ENCODE measurements at places on chromosomes 2 and 18. TPM values are rescaled to one million over a fixed set of nuclear protein-coding genes. Genes with fewer than 3 reads are reported as not detected.

DNA sequence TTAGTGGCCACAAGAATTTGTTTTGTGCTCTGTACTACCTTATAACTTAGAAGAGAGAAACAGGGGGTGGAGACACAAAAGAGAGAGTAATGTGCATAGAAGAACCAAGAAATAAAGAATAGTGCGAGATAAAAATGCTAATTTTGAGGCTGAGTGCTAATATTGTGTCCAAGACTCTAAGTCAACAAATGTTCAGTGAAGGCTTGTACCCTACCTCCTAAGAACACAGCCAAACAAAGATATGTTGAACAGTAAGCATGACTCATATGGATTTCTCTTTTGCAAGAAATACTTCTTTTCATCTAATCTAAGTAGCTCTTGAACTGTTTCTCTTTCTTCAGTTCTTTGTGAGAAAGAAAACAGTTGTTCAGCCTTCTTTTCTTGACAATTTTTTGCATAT lies 45.2 kb downstream of the GAREM1 start:
- DNase-seq = no peak

Gene POTEI
- polyA plus RNA-seq = not detected

Gene SCN9A
- 8.3 TPM for polyA plus RNA-seq

- DNase-seq = no peak
Observed at GRCh38 chr2:205726506-205726905, 44.2 kb downstream of the NRP2 start.

GRCh38 chr2:33207151-33207740 lies 260.5 kb downstream of the LTBP1 start:
- no peak for DNase-seq

- DNase-seq = no peak
Observed at GRCh38 chr18:56166914-56167313, 471.5 kb downstream of the TXNL1 start.

- DNase-seq = no peak
Observed at GRCh38 chr18:25725501-25725900, 364.9 kb downstream of the SS18 start.

Gene DIPK1C
- not detected for polyA plus RNA-seq

DNA sequence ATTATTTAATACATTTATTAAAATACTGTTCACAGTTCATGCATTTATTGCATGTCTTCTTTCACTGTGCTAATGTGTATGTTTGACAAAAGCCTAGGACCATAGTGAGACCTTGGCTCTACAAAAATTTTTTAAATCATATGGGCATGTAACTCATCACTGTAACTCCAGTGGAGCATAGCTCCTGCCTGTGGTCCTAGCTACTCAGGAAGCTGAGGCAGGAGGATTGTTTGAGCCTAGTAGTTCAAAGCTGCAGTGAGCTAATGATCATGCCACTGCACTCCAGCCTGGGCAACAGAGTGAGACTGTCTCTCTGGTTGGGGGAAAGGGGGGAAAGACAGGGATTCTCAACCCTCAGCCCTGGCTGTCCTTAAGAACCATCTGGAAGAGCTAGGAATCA lies 137.8 kb downstream of the PRKCE start:
- no peak for DNase-seq

Gene PIEZO2
- polyA plus RNA-seq = 1.6 TPM

- no peak for DNase-seq
Observed at GRCh38 chr18:52822160-52822559, 482.2 kb downstream of the DCC start.

Gene CCDC74B
- polyA plus RNA-seq = 4.8 TPM

DNA sequence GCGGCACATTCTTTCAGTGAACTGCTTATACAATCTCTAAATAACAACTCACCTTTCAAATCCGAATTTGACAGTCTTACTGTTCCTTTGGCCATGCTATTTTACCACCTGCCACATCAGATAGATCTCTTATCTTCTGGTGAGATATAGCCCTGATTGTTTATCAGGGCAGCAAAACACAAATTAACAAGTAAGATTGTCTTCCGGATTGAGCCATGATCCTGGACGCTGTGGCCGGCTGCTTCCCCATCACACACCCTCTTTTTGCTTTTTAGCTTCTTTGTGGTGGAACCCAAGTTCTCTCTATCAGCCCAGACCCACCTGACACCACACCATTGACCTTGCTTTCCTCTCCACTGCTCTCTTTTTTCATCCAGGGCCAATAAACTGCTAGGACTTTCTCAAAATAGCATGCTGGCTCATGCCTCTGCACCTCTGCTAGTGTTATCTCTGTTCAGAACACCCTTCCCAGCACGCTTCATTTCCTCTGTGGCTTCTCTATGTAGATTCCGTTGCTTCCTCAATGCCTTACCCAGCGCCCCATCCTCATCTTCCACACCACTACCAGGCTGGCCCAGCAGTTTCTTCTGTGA lies 111.8 kb upstream of the CNTNAP5 start:
- no peak for DNase-seq

Gene TSPYL6
- not detected for polyA plus RNA-seq

GRCh38 chr2:57842531-57842930 lies 204.1 kb upstream of the VRK2 start:
- DNase-seq = no peak

Gene FKBP7
- polyA plus RNA-seq = 15.2 TPM

- no peak for DNase-seq
Observed at GRCh38 chr2:236552212-236552542, 17.4 kb upstream of the ACKR3 start.

DNA sequence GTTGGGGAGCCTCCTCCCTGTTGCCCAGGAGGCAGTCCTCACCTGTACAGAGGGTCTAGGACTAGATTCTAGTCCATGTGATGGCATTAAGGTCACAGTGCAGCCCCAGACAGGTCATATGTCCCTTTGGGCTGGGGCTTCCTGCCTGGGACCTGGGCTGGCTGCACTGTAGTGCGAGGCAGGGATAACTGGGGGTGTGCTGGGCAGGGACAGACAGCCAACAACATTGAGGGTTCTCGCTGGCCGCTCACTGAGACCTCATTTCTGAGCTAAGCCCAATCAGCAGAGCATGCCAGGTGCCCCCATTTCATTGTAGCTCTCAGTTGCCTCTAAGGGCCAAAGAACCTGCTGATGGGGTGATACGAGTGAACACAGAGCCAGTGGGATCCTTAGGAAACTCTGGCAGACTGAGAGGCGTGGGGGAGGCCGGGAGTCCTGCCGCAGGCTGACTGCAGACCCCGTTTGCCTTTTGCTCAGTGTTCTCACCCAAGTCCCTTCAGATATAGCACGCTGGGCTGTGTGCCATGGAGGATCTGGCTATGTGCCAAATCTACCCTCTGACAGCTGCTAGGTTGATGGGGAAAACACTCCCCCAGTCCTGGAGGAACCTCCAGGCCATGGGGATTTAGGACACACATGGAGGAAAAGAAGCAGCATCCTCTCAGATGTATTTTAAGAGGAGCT lies 51.9 kb downstream of the DYSF start:
- no peak for DNase-seq

DNA sequence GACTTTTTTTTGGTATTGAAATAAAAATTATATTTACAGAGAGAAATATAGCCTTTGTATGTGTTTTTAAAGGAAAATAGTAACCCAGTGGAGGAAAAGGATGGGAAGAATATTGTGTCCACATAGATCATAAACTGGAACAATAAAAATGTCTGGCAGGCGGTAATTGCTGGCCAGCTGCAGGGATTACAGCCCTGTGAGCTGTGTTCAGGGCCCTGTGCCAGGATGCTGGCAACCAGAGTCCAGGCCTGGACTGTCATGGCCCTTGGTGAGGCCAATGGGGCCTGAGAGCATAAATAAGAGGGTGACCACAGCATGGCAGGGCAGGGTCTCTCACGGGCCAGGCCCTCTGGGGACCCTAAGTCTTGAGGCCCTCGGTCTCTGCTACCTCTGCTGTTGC lies 171.2 kb downstream of the ACOXL start:
- DNase-seq = no peak

DNA sequence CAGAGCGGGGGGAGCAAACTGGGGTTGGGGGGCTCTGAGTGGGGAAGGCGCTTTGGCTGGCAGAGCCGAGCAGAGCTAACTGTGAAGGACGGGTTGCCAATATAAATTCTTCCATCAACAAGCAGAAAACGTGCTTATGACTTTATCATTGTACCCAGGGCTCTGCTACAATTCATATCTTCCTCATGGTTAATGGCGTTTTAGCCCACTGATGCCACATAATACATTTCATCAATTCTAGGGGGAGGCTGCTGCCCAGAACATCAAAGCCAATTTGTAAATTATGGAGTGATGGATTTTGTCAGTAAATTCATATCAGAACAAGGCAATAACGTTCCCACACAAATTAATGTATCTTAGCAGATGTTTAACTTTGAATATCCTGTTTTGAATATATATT lies 175.5 kb upstream of the RAB12 start:
- no peak for DNase-seq

Gene SGO2
- 14.4 TPM for polyA plus RNA-seq

DNA sequence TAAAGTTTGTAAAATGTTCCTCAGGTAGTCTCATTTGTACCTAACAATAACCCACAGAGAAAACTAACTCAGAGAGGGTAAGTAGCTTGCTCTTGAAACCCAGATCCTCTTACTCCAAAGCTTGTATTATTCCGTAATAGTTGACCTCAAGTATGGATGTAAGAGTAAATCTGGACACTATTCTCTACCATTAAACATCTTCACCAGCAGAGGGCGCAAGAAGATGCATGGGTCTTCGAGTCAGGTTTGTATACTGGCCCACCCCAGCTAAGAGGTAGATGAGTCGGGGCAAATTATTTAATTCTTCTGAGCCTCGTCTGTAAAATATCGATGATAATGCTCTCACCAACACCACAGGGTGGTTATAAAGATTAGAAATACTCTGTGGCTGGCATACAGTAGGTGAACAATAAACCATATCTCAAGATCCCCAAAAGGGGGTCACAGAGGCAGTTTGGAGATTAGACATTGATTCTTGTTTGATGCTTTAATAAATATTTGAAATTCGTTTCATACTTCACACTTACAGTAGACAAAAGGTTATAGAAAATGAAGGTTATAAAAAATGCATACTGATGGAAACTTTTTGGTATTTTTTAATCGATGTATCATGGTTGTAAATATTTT lies 3.5 kb upstream of the CABLES1 start:
- peak; percentile 56 for DNase-seq

Gene MIB1
- 8.4 TPM for polyA plus RNA-seq

DNA sequence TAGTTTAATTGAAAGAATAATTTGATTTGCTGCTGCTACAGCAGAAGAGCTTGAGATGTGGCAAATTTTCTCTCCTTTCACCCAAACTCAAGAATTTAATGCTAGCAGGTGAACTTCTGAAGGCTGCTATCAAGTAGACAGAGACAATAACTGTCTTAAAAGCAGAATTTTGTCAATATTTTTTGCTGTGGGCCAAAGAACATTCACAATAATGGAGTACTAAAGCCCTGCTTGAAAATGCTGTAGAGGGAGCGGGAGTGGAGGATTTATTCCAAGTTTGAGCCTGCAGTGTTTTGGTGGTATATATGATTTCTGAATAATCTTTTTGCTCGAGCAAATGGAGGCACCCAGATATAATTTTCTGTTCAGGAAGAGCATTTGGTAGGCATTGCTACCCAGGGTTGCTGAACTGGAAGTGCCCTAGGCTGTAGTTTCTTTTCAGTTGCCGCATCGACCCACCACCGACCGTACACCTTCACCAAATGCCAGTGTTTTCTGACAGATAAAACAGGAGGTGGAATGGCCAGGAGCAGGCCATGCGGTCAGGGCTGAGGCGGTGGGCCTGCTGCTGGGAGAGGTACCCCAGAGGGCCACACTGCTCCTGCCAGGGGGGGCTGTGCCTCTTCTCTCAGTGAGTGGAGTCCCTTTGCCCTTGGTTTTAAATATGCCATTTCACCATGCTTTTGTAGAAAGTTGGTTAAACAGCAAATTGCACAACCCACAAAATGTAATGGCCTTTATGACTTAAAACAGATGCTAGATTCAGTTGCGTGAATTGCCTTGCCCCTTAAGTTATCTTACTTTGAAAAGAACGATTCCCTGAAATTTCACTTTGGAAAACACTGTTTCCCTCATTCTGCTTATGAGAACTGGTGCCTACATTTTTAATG lies 36.4 kb downstream of the TSHZ1 start:
- DNase-seq = no peak

DNA sequence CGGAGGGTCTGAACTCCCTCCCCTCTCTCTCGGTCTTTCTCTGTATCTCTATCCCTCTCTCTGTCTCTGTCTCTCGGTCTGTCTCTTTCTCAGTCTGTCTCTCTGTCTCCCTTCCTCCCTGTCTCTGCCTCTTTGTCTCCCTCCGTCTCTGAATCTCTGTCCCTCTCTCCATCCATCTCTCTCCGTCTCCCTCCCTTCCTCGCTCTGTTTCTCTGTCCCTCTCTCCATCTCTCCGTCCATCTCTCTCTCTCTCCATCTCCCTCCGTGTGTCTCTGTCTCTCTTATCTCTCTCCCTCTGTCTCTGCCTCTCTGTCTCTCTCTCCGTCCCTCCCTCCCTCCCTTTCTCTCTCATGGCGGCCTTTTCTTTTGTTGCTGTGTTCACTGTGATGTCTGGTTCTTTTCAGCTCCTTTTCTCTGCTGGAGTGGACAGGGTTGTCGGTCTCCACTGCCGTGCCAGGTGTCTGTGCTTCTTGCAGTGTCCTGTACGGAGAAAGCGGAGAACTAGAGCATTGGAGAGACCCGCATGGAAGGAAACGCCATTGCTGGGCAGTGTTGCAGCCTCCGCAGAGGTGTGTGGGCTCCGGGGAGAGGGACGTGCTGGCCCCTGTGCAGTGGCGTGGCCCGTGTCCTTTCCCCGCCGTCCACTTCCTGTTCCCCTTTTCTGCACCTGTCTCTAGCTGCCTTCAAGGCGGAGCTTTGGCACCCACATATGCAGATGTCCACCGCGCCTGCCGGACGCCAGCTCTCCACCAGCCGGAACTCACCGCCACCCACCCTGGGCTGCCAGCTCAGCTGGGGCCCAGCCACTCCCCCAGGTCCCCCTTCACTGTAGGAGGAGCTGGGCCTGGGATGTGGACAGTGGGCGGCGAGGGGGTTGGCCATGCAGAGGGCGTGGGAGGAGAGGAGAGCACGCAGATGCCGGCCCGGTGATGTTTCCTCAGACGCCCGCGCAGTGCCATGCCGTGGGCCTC lies 113.1 kb downstream of the NFATC1 start:
- DNase-seq = no peak

Gene BCL11A
- 0.12 TPM for polyA plus RNA-seq

DNA sequence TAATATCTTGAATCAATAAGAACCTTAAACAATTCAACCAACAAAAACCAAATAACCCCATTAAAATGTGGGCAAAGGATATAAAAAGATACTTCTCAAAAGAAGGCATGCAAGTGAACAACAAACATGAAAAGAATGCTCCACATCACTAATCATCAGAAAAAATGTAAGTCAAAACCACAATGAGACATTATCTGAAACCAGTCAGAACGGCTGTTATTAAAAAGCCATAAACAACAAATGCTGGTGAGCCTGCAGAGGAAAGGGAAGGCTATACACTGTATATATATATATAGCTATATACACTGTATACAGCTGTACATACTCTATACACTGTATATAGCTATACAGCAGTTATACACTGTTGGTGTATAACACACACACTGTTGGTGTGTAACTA lies 47.8 kb upstream of the GALNT13 start:
- no peak for DNase-seq

- no peak for DNase-seq
Observed at GRCh38 chr2:160719116-160719515, 225.5 kb upstream of the RBMS1 start.

Data from A549 (cell line).